Kasumi-1 (cell line): ENCODE measurements at places on chromosomes 6 and 20.

DNA sequence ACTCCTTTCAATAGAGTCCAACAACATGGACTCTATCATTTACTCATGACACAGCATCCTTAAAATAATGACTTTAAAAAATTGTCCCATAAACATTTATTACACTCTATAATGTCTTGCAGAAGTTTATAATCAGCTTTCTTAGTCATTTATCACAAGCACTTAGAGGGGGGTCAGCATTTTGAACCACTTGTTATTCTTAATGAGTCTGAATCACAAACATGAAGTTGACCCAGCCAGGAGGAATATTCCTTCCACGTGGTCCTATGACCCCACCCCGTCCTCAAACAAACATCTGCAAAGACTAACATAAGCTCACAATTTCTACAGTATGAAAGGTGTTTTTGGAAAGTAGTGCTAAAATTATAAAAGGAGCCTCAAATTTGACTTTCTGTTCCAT is 91.1 kb downstream of the MTFR2 start:
- no peak for DNase-seq

DNA sequence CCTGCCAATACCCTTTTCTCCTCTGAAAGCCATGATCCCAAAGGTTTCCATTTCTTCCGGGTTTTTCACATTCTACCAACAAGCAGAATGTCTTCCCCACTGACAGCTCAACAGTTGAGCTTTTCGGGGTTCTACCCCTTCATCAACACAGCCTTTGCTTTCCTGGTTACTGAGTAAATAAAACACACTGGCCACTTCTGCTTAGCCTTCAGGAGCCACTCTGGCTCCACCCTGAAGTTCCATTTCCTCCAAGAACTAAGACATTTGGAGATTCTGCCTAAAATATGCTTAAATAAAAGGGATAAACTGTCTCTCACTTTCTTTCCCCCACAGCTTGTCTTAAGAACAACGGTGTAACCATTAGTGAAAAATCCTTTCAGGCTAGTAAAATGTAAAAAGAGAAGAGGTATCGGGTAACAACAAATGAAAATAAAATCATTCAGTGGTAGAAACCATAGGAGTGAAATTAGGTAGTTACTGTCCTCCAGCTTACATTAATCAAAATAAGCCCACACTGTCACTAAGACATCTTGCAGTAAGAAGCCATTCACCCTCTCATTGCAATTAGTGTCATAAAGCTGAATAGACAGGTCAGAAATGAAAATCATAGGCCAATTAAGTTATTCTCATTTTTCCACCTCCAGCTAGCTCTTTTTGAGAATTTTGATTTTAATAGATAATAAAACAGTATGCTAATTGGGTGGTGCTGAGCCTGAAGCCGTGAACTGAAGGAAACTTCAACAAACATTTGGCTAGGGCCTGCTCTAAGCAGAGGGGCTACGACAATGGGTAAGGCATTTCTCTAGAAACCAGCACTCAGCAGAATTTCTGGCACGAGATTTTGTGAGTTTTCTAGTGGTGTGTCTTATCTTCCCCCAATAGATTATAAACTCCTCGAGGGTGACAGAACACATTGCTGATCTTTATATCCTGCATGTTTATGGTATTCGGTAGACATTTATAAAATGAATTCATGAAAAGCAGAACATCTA is 194.2 kb downstream of the KHDC1L start:
- DNase-seq = no peak

DNA sequence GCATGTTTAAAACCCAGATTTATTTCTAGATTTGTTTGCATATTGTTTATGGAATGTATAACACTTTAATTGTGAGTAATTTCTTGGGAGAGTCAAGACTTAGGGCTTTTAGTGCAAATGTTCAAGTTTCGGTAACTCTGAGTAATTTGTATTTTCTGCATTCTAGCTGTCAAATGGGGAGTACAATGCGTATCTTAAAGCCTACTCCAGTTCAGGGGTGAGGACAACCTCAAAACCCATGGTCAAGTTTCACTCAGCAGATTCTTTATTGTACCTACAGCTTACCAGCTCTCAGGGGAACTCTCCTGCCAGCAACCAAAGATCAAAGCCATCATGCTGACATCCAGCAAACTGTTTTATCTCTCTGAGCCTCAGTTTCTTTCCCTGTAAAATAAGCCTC is 458.6 kb upstream of the JARID2 start:
- no peak for DNase-seq

- DNase-seq = no peak
These were observed 37.1 kb downstream of the OTOR start for GRCh38 chr20:16785226-16785625.

DNA sequence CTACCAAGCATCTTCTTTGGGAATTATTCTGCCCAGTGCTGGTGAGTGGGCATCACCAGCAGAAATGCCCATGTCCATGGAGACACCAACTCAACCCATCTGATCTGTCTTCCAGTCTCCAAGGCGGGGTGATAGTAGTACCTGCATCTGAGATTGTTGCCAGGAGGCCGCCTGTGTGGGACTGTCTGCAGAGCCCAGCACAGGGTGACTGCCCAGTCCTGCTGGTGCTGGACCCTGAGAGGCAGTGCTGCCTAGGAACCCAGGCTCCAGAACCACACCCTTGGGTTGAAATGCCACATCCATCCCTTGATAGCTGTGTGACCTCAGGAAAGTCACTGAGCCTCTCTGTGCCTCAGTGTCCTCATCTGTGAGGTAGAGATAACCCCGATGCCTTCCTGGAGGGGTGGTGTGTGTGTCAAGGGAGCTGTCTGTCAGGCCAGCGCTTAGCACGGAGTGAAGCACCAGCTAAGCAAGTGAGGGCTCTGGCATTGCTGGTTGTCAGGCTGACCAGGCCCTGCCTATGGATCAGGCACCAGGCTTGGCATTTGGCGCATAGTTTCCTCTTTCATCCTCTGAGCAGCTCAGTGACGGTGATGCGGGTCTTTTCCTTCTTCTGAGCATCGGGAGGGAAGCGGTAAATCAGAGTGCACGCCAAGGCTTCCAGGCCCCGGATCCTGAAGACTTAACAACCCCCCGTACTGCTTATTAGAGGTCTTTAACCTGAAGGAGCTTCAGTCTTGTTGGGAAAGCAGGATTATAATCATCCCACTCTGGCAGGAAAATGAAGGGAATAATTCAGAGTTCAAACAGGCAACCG is 268.2 kb downstream of the CDH4 start:
- DNase-seq = no peak

DNA sequence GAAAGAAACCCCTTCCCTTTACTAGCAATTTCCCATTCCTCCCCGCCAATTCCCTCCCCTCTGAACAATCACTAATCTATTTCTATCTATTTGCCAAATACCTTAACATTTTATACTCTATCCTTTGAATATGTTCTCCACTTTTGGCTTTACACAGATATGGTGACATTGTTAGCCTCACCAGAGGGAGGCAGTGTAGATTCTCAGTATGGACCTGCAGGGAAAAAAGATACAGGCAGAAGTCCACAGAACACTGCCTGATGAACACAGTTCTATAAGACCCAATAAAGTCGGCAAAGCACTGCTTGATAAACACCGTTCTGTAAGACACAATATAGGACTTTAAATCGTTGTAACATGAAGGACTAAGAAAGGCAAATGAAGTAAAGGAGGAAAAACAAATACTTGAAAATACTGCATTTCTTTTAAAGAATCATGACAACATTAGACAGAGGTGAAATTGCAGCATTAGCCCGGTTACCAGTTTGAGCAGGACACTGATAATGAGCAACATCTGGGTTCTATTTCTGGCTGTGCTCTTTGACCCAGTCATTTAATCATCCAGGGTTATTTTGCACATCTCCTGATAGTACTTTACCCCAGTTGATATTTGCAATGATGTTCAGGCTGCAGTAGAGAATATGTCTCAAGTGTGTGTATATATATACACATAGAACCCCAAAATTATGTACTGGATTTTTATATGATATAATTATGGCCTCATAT is 296.8 kb downstream of the UTRN start:
- peak; percentile 40 for DNase-seq

DNA sequence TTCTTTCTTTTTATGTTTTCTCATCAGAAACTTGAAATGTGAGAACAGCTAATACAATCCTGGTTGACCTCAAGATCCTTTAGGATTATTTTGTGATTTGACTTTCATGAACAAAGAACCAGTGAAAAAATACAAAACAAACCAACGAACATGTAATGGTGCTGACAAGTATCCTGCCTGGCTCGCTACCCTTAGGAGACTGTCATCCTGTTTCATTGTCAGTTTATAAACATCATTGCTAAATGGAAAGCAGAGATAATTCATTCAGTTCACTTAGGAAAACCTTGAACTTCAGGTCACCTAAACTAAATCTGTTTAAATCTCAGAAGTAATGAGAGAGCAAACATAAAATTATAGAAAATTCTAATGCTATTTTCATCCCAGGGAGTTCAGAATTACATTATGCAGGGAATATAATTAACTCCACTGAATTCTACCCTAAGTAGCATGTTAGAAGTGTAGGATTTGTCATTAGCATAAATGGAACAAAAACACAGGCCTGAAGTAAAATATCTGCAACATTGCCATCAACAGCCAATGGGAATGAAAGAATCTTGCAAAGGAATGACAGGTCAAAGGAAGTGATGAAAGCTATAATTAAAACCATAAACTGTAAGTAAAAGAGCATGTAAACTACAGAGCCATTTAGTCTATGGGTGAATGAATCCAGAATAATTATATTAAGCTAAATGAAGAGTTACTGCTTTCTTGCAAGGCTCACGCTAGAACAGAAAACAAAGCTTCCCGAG is 401.2 kb upstream of the MANEA start:
- DNase-seq = no peak

DNA sequence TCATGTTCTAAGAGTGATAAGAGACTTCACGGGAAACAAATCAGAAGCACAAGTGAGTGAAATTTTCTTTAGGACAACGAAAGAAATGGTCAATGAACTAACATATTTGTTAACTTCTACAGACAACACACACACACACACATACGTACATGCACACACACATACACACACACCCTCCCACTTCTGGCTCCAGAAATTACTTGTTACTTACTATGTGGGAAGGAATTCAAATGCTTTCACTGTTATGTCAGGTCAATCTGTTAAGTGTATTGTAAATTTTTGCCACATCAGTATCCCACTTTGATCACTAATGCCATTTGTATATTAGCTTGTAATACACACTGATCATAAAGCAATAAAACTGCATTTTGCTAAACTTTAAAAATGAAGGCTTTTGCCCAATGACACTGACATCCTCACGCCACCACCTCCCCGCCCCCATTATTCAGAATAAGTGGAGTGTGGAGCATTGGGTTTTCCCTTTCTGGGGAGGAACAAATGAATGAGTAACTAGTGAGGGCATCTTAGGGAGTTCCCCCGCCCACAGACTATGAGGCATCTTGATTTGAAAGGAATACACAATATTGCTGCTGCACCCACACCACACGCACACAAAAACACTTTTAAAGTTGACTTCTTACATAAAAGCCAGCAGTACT is 76.2 kb downstream of the ATXN1 start:
- no peak for DNase-seq

GRCh38 chr6:6751619-6752023 is 163.1 kb downstream of the LY86 start:
- peak; percentile 19 for DNase-seq

DNA sequence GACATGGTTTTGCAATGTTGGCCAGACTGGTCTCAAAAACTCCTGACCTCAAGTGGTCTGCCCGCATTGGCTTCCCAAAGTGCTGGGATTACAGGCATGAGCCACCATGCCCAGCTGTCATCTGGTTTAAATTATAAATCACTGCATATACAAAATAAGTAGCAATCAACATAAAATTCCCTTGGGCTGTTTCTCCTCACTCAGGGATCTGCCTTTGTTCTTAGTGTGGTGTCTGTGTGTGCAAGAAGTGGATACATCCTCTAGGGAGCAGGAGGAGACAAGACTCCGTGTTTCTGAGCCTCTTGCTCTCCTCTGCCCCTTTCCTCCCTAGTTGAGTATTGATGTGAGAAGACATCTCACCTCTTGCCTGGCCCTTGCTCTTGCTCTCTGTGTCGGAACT is 65.2 kb upstream of the ADGRF4 start:
- DNase-seq = no peak

- no peak for DNase-seq
These were observed 70.6 kb upstream of the PHACTR2 start for GRCh38 chr6:143607168-143607567.

DNA sequence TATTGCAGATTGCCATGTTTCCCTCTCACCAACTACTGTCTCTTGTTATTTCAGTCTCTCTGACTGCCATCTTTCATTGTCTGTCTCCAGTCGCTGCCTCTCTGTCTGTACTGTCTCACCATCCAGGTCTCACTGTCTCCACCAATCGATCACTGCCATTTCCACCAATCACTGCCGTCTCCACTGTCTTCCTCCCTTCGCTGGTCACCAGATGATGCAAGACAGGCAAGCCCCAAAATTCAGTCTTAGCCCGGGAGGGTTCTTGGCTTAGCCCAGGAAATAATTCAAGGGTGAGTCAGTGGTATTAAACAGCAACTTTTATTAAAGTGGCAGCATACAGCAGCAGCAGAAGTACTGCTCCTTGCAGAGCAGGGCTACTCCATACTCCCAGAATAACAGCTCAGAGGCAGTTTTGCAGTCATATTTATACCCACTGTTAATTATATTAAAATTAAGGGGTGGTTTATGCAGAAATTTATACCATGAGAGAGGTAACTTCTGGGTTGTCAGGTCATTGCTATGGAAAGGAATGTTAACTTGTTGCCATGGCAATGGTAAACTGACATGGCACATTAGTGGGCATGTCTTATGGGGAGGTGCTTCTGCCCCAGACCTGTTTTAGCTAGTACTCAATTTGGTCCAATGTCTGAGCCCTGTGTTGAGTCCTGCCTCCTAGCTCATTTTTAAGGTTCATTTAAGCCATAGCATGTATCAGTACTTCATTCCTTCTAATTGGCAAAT is 23.0 kb upstream of the ECHDC1 start:
- DNase-seq = peak; percentile 30

GRCh38 chr6:4895971-4896370 is 107.9 kb downstream of the RPP40 start:
- DNase-seq = no peak

GRCh38 chr6:31822036-31822821 is 5.3 kb upstream of the HSPA1B start:
- DNase-seq = peak; percentile 76

DNA sequence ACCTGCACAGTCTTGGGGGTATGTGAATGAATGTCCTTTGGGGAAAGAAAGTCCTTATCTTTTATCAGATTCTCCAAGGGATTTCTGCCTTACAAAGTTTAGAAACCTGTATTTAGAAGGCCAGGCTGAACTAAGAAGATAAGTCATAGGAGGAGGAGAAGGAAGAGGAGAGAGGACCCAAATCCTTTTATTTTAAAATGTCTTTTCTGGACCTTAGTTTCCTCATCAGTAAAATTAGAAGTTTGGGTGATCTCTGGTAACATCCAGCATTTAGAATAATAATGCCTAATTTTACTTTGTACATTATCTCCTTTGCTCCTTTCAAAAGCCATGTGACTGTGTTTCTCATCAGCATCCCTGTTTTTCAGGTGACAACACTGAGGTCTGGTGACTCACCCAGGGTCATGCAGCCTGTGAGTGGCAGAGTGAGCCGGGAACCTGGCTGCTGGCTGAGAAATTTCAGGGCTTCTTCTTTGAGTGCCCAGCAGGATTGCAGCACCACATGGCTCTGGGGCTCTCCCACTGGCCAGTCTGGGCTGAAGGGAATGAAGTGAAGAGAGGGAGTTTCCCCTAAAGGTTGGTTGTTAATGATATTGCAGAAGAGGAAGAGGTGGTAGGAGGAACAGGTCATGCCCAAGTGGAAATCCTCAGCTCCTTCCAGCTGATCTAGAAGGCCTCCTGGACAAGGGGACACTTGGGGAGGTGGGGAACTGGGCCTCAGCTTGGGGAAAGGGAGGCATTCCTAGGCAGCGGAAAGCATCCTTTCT is 34.0 kb downstream of the VEGFA start:
- no peak for DNase-seq

GRCh38 chr20:3798373-3798768 is 2.3 kb downstream of the CDC25B start:
- no peak for DNase-seq
